Epithelial cell of proximal tubule (primary cell): ENCODE measurements at places on chromosomes 5 and 9. TPM values are rescaled to one million over a fixed set of nuclear protein-coding genes. Genes with fewer than 3 reads are reported as not detected.

The VCAN gene
- total RNA-seq, result 185 and 323 TPM in 2 replicates

DNA sequence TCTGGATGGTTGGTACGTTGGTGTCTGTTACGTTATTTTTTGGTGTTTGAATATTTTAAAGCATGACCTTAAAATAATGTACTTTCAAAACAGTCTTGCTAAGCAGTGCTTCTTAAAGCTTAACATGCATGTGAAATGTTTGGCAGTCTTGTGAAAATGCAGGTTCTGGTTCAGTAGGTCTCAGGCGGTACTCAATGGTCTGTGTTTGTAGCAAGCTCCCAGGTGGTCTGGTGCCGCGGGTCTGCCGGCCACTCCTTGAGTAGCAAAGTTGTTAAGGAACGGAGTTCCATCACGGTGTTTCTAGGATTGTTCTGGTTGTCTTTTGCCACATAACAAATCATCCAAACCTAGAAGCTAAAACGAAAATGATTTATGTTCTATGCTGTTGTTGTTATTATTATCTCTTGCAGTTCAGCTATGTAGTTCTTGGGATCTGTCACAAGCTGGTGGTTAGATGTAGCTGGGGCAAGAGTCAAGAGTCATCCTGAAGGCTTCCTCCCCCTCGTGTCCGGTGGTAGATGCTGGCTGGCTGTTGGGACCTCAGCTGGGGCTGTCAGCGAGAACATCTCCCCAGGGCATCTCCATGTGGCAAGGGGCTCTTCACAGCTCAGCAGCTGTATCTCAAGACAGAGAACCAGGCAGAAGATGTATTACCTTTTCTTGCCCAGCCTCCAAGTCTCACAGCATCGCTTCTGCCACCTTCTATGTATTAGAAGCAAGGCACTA lies 186.8 kb downstream of the PALM2AKAP2 start:
- DNase-seq, result no peak

The PCDHGB2 gene
- 0.43 and 0.98 TPM in 2 replicates for total RNA-seq

GRCh38 chr9:122179054-122179689 lies 19.5 kb downstream of the MORN5 start:
- DNase-seq, result no peak

DNA sequence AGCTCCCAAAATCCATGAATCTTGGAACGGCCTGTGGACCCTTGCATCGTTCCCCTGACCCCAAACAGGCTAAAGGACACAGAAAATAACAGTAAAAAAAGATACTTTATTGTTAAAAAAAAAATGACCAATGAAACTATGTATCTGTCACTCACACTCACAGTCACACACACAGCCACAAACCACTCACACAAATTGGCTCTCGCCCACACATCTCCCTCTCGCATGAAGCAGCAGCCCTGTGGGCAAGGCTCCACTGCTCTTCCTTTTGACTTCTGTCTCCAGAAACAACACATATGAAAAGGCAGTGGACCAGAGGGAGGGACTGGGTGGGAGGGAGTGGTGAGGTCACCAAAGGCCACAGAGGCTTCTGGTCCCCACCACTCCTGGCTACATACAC lies 56.6 kb downstream of the SLC36A1 start:
- no peak for DNase-seq

DNA sequence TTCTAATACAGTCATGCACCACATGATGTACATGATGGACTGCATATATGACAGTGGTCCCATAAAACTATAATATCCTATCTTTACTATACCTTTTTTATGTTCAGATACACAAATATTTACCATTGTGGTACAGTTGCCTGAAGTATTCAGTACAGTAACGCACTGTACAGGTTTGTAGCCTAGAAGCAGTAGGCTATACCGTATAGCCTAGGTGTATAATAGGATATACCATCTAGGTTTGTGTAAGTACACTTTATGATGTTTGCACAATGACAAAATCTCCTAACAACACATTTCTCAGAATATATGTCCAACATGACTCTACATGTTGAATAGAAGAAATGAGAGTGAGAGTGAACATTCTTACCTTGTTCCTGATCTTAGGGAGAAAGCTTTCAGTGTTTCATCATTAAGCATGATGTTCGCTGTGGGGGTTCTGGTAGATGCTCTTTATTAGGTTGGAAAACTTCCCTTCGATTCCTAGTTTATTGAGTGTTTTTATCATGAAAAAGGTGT lies 31.8 kb downstream of the AMBP start:
- DNase-seq, result no peak

GRCh38 chr9:27385606-27386322 lies 88.8 kb upstream of the EQTN start:
- no peak for DNase-seq

The ISL1 gene
- total RNA-seq, result not detected in 2 replicates

The PCDHB11 gene
- total RNA-seq, result 0.06 and 0.07 TPM in 2 replicates

The PCDHB16 gene
- total RNA-seq, result under 0.01 and 0.07 TPM in 2 replicates

- no peak for DNase-seq
These were observed 193.8 kb downstream of the SMARCA2 start for GRCh38 chr9:2208991-2209390.

The OR2K2 gene
- not detected in 2 replicates for total RNA-seq

- DNase-seq, result no peak
These were observed 133.7 kb downstream of the NUDT12 start for GRCh38 chr5:103428923-103429322.

- no peak for DNase-seq
These were observed 607.0 kb downstream of the ZNF608 start for GRCh38 chr5:124139477-124139876.

- no peak for DNase-seq
These were observed 694.9 kb downstream of the ISL1 start for GRCh38 chr5:52077941-52078815.

GRCh38 chr9:91905991-91906469 lies 44.0 kb downstream of the ROR2 start:
- no peak for DNase-seq

- no peak for DNase-seq
These were observed 7.4 kb downstream of the CTNNA1 start for GRCh38 chr5:138760448-138761110.

GRCh38 chr9:18516965-18517364 lies 43.0 kb downstream of the ADAMTSL1 start:
- DNase-seq, result no peak

GRCh38 chr5:124352312-124352711 lies 394.1 kb downstream of the ZNF608 start:
- DNase-seq, result no peak

GRCh38 chr9:129412814-129413536 lies 207.9 kb downstream of the C9orf50 start:
- no peak for DNase-seq

DNA sequence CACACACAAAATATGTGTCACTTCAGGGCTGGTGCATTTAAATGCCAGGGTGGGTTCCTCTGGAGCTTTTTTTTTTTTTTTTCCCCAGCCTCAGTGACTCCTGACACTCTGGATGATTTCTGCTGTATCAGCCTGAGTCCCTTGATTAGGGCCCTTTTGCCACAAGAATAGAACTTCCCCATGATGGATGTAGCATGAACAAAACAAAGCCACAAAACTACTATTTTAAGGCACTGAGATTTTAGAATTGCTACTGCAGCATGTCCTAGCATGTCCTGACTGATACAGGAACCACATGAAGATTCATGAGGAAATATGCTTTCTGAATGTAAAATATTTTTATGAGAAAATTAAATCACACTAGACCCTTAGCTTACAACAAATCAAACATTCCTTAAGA lies 13.9 kb upstream of the ADGRD2 start:
- DNase-seq, result no peak

- no peak for DNase-seq
These were observed 11.9 kb downstream of the ROPN1L start for GRCh38 chr5:10453545-10453944.

DNA sequence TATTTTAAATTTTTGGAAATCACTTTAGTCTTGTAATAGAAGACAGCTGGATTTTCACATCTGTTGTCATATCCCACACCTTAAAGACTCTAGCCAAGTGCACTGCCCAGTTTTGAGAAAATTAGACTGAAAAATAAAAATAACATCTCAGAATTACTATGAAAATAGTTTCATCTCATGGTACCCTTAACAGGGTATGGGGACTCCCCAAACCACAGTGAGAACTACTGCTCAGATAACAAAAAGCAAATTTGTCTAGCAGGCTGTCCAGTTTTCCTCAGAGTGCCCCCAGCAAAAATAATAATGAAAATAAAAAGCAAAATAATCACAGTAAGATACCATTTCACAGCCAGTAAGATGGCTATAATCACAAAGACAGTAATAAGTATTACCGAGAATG lies 6.5 kb downstream of the UBQLN1 start:
- DNase-seq, result no peak

GRCh38 chr5:10768328-10768899 lies 7.4 kb upstream of the DAP start:
- DNase-seq, result no peak

GRCh38 chr5:141360685-141361084 lies 891 bp downstream of the PCDHGB2 start:
- no peak for DNase-seq

DNA sequence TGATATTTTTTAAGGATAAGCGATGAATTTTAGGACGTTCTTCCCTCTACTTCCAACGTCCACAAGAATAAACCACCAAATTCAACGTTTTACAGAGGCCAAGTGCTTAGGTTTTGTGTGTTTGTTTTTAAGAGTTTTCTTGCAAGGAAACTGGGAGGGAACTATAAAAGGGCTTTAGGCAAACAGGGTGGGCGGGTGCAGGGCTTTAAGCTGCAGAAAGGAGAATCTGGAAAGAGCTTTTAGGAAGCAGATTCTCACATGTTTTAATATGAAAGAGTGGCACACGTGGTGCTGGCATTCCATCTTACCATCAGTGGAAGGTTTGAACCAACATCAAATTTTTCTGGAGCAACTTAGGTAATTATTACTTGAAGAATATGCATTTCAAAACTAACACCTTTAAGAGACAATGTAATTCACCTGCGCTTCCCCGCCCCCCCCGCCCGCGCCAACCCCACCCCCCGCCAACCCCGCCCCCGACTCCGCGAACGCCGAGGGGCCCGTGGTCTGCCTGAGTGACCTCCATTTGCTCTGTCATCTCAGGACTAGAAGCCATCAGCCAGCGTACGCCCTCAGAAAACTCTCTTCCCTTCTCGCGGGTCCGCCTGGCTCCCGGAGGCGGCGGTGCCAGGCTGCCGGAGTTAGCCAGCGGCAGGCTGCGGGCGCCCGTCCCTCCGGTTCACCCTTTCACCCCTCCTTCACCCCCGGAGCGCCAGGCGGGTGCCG lies 911 bp upstream of the PIK3R1 start:
- DNase-seq, result no peak

The PCDHB6 gene
- not detected in 2 replicates for total RNA-seq

The GRIA1 gene
- total RNA-seq, result not detected in 2 replicates

DNA sequence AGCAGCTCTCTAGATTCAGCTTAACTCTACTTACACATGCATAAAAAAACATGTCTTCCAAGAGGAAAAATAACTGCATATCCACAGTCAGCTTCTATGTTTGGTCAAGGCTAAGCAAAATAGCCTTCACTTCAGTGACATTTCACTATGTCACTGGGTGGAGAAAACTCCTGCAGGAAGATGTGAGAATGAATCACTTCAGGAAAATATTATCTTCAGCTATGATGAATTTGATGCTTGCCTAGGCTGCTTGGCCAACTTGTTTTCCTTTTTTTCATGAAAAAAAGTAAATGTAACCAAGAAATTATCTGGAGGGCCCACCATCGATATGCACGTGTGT lies 143.0 kb upstream of the ZNF608 start:
- DNase-seq, result no peak

The RNF208 gene
- 0.22 and 1.5 TPM in 2 replicates for total RNA-seq

- DNase-seq, result no peak
These were observed 87.9 kb downstream of the FBXL7 start for GRCh38 chr5:15587916-15588315.

The GALNT12 gene
- total RNA-seq, result 8.8 and 19.5 TPM in 2 replicates

DNA sequence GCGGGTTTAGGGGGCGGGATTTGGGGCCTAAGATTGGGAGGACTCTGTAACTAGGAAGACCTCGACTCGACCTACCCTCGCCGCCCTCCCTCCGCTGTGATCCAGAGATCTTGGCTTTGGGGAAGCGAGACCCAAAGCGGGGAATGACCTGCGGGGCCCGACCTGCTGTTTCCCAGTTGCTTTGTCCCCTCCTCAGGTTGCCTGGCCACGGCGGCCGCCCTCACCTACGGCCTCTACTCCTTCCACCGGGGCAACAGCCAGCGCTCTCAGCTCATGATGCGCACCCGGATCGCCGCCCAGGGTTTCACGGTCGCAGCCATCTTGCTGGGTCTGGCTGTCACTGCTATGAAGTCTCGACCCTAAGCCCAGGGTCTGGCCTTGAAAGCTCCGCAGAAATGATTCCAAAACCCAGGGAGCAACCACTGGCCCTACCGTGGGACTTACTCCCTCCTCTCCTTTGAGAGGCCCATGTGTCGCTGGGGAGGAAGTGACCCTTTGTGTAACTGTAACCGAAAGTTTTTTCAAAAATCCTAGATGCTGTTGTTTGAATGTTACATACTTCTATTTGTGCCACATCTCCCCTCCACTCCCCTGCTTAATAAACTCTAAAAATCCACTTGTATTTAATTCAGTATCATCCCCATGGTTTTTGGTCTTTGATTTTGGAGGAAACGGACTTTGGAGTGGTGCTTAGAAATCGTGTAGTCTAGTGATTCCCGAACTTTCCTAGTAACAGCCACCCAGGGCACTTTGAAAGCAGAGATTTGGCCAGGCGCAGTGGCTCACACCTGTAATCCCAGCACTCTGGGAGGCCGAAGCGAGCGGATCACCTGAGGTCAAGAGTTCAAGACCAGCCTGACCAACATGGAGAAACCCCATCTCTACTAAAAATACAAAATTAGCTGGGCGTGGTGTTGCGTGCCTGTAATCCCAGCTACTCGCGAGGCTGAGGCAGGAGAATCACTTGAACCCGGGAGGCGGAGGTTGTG lies 878 bp downstream of the HIGD2A start:
- DNase-seq, result peak; percentile 3

The GLT6D1 gene
- total RNA-seq, result not detected in 2 replicates

GRCh38 chr5:75716715-75717081 lies 539 bp downstream of the POC5 start:
- no peak for DNase-seq

The CAMK2A gene
- not detected in 2 replicates for total RNA-seq

The AMBP gene
- total RNA-seq, result not detected in 2 replicates

The CTXN3 gene
- not detected in 2 replicates for total RNA-seq

- no peak for DNase-seq
These were observed 17.0 kb downstream of the GRXCR2 start for GRCh38 chr5:145855763-145856267.

The CNTLN gene
- total RNA-seq, result 5.6 and 8.1 TPM in 2 replicates

- DNase-seq, result no peak
These were observed 6.4 kb downstream of the SPINK4 start for GRCh38 chr9:33246269-33246860.

The MEGF9 gene
- 9.9 and 11.1 TPM in 2 replicates for total RNA-seq

- DNase-seq, result peak; percentile 18
These were observed 134.4 kb downstream of the PTTG1 start for GRCh38 chr5:160555971-160556631.

- DNase-seq, result no peak
These were observed 281.7 kb downstream of the OSTF1 start for GRCh38 chr9:75369989-75370388.
